ENCODE measurements at places on chromosomes 5 and 9.

- no peak for DNase-seq
Observed at GRCh38 chr5:120682851-120683250, 218.8 kb downstream of the PRR16 start.

DNA sequence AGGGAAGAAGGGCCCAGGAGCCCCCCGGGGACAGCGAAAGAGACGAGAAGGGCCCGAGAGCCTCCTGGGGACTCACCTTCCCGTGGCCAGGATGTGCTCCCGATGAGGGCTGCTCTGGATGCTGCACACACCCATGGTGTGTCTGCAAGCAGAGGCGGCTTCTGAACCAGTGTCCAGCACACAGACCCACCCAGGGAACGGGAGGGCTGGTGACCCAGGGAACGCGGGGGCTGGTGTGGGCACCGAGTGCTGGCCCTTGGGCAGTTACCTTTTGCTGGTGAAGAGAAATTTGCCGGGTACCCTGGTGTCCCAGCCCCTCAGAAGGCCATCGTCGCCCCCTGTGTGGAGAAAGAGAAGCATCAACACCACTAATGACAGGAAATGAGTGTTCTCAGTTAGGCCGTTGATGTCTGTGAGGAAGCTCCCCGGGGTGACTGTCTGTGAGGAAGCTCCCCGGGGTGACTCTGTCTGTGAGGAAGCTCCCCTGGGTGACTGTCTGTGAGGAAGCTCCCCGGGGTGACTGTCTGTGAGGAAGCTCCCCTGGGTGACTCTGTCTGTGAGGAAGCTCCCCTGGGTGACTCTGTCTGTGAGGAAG lies 13.2 kb downstream of the MRPL41 start:
- DNase-seq: no peak

GRCh38 chr5:9015260-9015936 lies 530.5 kb downstream of the SEMA5A start:
- DNase-seq: no peak

- no peak for DNase-seq
Observed at GRCh38 chr5:94240993-94241651, 377.3 kb downstream of the KIAA0825 start.

- DNase-seq: no peak
Observed at GRCh38 chr9:71822456-71822855, 54.1 kb upstream of the CEMIP2 start.

Measured in suppressor macrophage treated with lipopolysaccharide for 4 hours (primary cell).